SW480 (cell line): ENCODE measurements at places on chromosomes 1 and 21.

DNA sequence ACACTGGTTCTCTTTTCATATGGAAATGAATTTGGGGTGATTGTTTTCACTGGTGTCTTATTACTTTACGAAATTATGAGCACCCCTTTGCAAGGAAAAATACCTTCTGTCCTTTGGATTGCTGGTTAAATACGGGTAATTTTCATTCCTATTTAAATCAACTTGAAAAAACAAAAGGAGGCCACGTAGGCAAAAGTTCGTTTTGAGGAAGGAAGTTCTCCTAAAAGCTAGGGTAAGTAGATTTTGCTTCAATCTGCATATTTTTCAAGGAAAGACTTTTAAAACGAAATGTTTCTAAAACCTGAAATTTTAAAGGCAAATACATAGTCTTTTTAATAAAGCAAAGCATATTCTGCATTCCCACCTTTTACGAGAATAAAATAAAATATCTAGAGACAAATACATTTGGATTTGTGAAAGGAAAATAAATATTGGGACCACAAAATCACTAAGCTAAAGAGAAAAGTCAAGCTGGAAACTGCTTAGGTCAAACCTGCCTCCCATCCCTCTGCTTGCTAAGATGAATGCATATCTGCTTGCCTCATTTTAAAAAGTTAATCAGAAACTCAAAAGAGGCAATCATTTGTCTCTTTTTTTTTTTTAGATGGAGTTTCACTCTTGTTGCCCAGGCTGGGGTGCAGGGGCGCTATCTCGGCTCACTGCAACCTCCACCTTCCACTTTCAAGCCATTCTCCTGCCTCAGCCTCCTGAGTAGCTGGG is 70.9 kb upstream of the ETS2 start:
- no peak for DNase-seq

DNA sequence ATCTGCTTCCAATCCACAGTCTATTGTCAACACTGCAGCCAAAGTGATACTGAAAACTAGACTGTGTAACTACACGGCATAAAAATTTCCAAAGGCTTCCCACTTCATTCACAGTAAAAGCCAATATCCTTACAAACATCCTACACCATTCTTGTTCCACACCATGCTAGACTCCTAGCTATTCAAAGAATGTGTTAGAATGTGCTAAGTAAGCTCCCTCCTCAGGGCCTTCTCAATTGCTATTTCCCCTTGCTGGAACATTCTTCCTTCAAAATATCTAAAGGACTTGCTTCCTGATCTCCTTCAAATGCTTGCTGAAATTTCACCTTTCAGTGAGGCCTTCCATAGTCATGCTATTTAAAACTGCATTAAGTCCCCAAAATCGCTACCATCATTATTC is 228.1 kb downstream of the AKT3 start:
- no peak for DNase-seq

DNA sequence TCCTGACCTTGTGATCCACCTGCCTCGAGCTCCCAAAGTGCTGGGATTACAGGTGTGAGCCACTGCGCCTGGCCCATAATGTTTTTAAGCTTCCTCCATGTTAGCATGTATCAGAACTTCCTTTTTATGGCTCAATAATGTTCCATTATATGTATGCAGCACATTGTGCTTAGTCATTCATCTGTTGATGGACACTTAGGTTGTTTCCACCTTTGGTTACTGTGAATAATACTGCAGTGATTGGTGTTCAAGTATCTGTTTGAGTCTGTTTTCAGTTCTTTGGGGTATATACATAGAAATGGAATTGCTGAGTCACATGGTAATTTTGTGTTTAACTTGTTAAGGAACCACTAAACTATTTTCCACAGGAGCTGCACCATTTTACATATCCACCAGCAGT is 17.7 kb downstream of the CMPK1 start:
- DNase-seq: no peak

DNA sequence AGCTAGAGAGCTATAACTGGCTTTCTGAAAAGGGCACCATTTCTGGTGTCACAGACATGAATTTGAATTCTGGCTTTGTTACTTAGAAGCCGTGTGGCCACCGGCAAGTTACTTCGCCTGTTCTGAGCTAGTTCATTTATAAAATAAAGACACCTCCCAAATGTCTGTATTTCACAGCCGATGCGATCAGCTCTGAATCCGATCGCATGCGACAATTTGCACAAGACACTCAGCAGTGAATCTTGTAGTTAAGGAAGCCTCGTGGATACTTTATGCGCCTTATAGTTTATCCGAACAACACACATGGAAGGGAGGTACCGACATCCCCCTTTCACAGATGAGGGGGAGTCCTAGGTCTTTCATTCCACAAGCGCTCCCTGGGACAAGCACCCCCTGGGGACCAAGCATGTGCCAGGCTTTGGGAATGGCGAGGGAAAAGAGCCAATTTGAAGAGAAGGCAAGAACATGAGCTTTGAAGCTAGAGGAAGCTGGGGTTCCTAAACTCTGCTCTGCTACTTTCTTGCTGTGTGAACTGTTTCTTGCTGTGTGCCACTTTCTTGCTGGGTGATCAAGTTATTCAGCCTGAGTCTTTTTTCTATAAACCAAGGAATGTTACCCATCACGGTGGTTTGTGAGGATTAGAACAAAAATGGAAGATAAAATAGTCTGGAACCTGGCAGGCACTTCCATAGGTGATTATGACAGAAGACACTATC is 3.9 kb downstream of the ID3 start:
- no peak for DNase-seq

GRCh38 chr1:193520472-193520871 is 334.1 kb upstream of the B3GALT2 start:
- DNase-seq: no peak

GRCh38 chr1:241212628-241213027 is 144.4 kb downstream of the RGS7 start:
- no peak for DNase-seq

GRCh38 chr1:4301007-4301406 is 353.4 kb upstream of the AJAP1 start:
- DNase-seq: no peak

- no peak for DNase-seq
Measured at GRCh38 chr1:117681093-117681900, 75.4 kb downstream of the TENT5C start.

GRCh38 chr1:201459775-201460174 is 9.2 kb downstream of the PHLDA3 start:
- no peak for DNase-seq

DNA sequence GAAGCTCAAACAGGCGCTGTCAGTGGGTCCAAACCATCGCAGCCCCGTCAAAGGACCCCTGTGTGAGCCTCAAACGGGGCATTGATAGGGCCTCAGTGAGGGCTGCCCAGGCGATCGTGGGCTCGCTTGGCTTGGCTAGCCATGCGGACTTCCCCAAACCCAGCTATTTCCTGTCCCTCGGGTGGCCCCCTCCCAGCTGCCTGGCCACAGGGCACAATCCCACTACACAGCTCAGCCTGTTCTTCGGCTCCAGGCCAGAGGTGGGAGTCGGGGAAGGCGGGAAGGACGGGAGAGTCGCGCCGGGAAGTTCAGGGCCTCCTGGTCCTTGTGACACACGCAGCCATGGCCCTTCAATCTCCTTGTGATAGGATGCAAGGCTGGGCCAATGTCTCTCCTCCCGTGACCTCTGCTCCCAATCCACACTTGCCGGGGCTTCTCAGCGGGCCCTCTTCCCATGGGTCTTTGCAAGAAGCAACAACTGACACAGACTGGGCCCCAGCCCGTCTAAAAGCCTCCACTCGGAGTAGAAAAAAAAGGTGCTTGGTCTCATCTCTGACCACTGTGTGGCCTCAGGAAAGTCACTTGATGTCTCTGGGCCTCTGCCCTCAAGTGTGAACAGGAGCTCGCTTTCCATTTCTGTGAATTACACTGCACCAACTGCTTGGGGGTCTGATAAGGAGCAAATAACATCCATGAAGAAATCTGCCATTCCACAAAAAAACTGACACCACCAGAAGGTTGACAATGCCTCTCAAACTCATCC is 7.1 kb upstream of the MATN1 start:
- DNase-seq: no peak

DNA sequence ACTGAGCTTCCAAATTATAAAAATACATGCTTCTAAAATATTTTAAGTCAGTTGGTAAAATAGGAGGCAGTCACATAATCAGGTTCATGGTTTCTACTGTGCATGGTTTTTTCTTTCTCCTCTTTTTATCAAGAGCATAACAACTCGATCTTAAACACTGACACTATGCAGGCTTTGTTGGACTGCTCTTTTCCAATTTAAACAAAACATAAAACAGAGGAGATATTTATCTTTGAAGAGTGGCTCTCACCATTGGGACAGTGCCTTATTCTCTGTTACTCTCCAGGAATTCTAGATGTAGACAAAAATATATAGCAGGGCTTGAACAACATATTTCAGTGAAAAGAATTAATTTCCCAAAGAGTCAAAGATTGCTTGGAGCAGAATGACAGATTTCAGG is 883.5 kb upstream of the ADGRL2 start:
- no peak for DNase-seq

- no peak for DNase-seq
Measured at GRCh38 chr21:26025536-26026512, 144.7 kb downstream of the APP start.

GRCh38 chr1:84121360-84121759 is 22.7 kb upstream of the PRKACB start:
- no peak for DNase-seq

GRCh38 chr1:3604468-3604974 is 6.8 kb downstream of the MEGF6 start:
- peak; percentile 84 for DNase-seq

GRCh38 chr1:162688931-162689330 is 56.7 kb downstream of the DDR2 start:
- DNase-seq: no peak

- peak; percentile 88 for DNase-seq
Measured at GRCh38 chr1:66929999-66930822, 5.4 kb downstream of the MIER1 start.

GRCh38 chr1:228166170-228166936 is 749 bp downstream of the IBA57 start:
- DNase-seq: peak; percentile 92

DNA sequence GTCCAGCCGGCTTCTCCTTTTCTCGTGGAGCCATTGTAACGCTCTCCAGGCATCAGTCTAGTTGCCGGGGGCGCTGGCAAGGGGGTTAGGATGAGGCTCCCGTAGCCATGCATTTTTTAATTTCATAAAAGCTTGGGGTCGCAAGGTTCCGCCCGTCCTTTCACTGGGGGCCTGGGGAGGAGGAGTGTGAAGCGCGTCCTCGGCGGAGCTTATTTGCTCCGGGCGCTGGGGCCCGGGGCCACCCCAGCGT is 1.6 kb downstream of the ADGRL2 start:
- no peak for DNase-seq

DNA sequence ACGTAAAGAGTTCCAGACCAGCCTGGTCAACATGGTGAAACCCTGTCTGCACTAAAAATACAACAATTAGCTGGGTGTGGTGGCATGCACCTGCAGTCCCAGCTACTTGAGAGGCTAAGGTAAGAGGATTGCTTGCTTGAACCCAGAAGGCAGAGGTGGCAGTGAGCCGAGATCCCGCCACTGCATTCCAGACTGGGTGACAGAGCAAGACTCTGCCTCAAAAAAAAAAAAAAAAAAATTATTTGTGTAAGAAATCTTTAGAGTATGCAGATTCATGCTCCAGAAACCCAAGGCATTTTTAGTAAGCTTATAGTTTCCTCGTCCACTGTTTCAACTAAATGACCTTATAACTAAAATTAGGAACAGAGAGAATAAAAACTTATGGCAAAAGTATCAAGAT is 51.3 kb downstream of the ABL2 start:
- no peak for DNase-seq

DNA sequence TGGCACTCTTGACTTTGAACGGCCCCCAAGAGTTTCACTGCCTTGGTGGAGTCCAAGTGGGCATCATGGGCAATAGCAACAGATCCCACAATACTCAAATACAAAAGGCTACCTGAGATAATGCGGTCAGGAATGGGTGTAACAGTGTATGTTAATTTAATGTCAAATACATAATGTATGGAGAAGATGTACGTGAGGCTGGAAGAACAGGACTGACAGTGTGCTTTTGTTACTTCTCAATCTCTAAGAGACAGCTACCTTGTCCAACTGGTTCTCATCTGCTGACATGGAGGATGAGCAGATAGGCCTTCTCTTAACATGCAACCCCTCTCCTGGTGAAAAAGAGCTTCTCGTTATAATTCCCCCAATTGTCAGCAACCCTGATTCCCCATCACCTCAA is 167.2 kb downstream of the APP start:
- DNase-seq: no peak

DNA sequence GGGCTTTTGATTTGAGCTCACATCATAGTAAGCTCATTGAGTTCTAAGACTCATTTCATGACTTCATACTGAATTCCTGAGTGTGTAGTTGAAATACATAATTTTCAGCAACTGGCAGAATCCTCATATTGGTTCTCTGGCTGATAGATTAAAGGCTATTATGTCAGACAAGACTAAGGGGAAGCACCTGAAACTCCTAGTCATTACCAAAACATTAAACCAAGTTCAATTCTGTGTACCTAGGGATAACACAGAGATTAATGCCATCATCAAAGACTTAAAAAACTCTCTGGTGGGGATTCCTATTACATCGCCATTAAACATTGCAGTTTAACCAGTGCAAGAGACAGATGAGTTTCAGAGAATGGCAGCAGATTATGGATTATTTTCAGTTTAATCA is 339.1 kb downstream of the PTPRC start:
- no peak for DNase-seq
